Activated CD8-positive, alpha-beta memory T cell treated with anti-CD3 and anti-CD28 coated beads for 1 hour (primary cell): ENCODE measurements at places on chromosomes 5 and 9.

DNA sequence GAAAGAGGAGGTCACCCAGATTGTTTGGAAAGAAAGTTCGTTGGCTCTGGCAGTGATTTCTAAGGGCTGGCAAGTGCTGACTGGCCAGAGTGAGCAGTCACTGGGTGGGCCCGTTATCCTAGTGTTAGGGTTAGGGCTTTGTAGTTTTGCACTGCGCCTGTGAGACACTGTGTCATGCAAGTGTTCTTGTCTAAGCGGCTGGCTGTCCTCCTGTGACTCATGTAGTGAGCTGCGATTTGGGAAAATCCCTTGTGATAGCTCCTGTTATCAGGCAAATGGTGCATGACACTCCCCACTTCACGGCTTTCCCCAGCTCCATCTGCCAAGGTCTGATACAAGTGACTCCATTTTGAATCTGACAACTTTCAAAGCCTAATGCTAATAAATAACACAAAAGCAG, 526.0 kb upstream of the ADAMTS16 start:
- DNase-seq: no peak

DNA sequence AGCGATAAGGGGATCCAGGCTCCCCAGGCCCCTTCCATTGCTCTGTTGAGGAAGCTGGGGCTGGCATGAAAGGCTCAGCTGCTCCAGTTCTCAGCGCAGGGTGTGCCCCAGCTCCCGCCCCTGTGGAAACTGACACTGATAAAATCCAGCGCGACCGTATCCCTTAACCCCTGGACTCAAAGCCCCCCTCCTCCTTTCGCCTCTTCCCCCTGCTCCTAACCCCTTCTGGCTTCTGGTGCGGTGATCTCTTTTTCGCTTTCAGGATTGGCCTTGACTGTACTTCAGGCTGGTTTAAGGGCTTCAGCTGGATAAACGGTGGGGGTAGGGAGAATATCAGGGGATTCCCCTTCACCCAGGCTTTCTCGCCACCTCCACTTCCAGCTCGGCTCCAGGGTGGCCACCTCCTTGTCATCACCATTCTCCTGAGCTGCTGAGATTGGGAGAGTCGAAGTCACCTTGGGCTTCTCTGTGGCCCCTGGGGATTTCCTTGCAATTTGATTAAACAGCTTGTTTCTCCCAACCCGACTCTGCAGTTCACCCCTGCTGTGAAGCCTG, 843 bp downstream of the BSPRY start:
- DNase-seq: no peak

- no peak for DNase-seq
Measured at GRCh38 chr9:34796924-34797323, 87.0 kb upstream of the CCL21 start.

DNA sequence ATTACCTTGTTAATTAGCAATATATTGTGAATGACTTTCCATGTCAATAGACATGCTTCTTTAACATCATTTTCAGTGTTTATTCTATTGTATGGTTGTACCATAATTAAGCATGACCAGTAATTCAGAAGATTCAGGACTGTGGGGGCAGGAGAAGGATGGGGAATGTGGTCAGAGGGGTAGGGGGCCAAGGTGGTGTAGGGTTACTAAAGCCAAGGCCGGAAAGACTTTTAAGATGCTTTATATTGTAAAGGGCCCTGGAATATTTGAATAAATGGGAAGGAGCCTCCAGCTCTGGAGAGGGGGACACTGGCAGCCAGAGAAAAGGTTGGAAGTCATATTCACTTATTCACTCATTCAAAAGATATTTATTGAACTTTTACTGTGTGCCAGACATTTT, 115.7 kb downstream of the FGF18 start:
- DNase-seq: no peak

DNA sequence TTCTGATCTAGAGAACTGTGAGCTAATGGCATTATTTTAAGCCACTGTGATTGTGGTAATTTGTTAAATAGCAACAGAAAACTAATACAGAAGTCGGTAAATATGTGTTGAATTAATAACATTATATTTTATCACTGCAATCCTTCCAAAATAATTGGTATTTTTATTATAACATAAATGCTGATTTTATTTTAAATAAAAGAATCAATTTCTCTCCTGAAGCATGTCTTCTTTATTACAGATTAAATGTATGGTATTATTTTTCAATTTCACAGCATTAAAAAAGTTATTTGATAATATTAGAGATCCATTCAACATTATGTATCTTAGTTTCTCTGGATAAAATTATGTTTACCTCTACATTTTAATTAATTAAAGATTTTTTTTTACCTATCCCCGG, 165.5 kb upstream of the EDIL3 start:
- no peak for DNase-seq

DNA sequence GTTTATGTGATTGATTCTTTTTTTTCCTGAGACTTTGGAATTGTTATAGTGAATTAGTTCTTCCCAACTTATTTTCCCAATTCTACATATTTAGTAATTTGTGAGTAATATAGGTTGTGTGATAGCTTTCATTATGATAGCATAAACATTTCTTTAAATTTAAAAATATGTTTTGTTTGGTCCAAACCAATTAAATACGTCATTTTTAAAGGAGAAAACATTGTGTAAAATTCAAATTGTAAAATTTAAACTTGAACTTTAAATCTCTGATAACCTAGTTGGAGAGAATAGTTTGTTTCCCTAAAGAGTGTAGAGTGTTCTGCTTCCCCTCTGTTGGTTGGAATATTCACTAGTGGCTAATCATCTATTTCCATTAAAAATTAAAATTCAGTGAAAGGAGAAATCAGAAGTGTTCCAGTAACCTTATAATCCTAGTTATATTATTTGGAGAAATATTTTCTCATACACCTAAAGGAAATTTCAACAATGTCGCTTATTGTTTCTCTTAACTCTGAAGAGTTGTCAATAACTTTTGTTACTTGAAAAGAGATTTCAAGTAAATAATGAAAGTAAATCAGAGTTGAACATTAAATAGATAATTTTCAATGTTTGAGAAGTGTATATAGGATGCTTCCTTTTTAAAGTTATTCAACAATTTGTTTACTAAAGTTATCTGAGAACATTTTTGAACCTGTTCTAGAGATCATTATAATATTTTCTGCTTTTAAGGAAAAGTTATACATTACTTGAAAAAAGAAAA, 2.9 kb downstream of the NIPBL start:
- no peak for DNase-seq

DNA sequence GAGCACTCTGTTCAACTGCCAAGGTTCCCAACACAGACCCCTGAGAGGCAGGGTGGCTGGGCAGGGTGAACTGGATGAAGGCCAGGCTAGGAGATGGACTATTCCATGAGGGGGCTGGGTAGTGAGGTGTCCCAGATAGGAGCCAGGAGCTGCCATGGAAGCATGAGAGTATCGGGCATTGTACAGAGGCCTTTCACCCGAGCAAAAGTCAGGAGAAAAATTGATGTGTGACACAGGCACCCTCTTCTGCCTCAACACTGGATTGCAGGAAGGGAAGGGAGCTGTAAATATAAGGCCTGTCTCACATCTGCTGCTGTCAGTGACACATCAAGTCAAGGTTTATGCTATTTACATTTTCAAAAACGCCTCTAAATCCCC, 74.6 kb downstream of the UBAP1 start:
- no peak for DNase-seq

- peak; percentile 40 for DNase-seq
Measured at GRCh38 chr9:86947146-86948073, at the start of gene GAS1. GAS1 (minus strand) TSS chr9:86947506; CDS start chr9:86946779, 727 bp downstream.

DNA sequence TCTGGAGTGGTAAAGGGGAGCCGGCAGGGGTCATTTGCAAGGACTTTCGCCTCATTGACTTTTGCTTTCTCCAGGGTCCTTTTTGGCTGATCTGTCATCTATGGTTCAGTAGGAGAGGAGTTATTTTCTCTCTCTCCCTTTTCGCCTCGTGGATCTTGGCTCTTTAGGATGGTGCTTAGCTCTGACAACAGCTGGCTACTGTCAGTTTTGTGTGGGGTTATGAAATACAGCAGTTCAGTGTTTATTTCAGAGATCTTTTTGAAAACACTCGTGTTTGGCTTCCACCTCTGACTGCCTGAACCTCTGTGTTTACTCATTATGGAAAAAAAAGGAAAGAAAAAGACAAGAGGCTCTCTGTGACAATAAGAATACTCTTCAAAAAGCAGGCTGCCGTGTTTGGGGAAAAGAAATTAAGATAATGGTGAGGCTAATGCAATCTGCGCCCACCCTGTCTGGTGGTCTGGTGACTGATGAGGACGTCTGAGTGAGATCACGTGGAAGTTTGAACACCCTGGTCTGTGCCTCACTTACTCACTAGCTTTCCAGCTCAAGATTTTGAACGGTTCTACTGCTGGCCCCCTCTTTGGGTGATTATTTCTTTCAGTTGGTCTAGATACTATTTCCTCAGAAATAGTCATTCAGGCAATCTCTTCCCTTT, 567.7 kb downstream of the CAAP1 start:
- DNase-seq: no peak

DNA sequence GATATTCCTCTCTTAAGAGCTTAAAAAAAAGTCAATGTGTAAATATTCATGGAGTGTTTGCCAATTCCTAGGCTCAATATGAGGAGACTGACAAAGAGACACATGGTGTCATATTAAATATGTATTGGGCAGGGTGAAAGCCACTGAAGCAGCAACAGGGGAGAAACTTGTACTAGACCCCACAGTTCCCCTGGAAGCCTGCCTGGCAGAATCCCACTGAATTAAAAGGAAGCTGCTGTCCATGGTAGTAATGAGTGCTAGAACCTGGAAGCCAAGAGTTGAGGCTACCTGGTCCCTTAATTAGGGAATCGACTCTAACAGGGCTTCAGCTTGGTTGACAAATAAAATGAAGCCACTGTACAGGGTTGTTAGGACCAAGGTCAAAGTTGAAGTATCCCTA, 129.4 kb upstream of the GPR151 start:
- DNase-seq: no peak

DNA sequence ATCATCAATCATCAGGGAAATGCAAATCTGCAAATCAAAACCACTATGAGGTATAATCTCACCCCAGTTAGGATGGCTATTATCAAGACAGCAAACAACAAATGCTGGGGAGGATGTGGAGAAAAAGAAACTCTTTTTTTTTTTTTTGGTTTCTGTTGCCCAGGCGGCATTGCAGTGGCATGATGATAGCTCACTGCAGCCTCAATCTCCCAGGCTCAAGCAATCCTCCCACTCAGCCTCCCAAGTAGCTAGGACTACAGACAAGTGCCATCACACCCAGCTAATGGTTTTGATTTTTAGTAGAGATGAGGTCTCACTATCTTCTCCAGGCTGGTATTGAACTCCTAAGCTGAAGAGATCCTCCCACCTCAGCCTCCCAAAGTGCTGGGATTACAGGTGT, 5.4 kb upstream of the CNTRL start:
- no peak for DNase-seq

DNA sequence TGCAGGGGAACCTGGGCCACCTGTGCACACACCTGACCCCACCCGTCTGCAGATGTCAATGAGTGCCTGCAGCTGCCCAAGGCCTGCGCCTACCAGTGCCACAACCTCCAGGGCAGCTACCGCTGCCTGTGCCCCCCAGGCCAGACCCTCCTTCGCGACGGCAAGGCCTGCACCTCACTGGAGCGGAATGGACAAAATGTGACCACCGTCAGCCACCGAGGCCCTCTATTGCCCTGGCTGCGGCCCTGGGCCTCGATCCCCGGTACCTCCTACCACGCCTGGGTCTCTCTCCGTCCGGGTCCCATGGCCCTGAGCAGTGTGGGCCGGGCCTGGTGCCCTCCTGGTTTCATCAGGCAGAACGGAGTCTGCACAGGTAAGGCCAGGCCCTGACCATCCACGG, 14.5 kb upstream of the ASS1 start:
- DNase-seq: no peak

- no peak for DNase-seq
Measured at GRCh38 chr5:139138809-139139208, 59.4 kb downstream of the SIL1 start.

GRCh38 chr9:136848393-136849037, 694 bp upstream of the PHPT1 start:
- no peak for DNase-seq

GRCh38 chr5:148730942-148731898, 76.9 kb upstream of the HTR4 start:
- DNase-seq: peak; percentile 29

- DNase-seq: no peak
Measured at GRCh38 chr5:126851501-126852011, 74.6 kb downstream of the LMNB1 start.

DNA sequence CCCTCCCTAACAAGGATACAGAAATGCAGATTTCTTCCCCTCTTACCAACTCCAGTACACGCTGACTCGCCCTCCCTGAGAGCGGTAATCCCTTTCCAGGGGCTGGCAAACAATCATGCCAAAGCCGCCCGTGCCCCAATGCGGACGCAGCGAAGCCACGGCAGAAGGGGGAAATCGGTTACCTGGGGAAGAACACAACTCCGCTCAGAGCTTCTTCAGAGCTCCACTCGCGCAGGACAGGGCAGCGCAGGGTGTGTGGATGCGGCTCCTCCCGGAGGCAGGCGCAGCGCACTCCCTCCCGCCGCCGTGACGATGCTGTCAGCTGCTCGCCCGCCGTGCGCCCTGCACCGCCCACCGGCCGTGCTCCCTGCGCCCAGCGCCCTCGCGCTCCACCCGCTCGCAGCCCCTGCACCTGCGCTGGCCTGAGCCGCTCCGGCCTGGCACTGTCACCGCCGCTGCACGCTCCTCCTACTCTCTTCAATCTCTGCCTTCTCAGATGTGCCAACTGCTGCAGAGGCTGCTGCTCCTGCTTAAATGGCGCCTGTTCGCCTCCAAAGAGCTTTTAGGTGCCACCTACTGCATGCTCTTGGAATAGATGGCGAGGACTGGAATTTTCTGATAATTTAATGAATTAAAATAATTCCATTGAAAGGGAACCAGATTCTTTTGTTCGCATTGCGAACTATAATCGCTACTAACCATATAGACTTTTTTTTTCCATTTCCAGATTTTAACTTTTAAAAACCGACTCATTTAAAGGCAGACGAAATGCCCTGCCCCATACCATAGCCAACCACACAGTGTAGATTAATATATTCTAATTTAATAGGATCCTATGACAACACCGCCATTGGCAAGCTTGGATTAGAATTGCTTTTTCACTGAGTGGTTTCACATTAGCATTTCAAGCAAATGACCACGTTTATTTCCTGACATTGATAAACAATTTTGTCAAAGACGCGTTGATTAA, at the start of gene DIRAS2:
DIRAS2 (minus strand) TSS at position 255 of the 970 bp plus-strand sequence. CDS start 28,997 bp downstream, outside the sequence.
- no peak for DNase-seq

- no peak for DNase-seq
Measured at GRCh38 chr9:89978185-89978584, 373.4 kb downstream of the GADD45G start.
